H9 (cell line): ENCODE measurements at places on chromosomes 2 and 18. TPM values are rescaled to one million over a fixed set of nuclear protein-coding genes. Genes with fewer than 3 reads are reported as not detected.

DNA sequence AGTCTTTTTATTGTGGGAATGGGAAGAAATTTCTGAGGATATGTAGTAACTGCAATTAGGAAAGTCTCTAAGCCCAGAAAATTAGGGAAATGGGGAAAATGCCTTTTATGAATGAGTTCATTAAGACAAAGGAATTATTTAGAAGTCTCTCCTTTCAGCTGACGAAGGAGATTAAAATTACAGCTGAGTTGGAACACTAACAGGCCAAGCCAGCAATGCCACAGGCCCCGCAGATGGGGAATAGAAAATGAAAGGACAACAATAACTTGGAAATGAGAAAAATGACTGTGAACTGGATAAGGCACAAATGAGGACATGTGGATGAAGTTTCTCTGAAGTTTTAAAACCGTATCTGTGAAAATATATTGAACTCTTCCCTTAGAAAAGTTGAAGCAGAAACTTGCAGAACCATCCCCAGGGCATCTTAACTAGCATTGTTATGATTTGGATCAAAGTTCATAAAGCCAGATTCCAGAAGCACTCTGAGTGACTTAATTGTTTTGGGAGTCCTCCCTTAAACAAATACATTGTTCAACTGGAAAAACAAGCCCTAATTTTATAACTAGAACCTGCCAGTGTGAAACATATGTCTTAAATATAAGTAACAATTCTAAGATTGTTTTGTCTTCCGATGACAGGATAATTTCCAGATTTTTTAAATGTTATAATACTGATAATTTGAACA is 51.3 kb downstream of the C2orf76 start:
- DNase-seq, result no peak

DNA sequence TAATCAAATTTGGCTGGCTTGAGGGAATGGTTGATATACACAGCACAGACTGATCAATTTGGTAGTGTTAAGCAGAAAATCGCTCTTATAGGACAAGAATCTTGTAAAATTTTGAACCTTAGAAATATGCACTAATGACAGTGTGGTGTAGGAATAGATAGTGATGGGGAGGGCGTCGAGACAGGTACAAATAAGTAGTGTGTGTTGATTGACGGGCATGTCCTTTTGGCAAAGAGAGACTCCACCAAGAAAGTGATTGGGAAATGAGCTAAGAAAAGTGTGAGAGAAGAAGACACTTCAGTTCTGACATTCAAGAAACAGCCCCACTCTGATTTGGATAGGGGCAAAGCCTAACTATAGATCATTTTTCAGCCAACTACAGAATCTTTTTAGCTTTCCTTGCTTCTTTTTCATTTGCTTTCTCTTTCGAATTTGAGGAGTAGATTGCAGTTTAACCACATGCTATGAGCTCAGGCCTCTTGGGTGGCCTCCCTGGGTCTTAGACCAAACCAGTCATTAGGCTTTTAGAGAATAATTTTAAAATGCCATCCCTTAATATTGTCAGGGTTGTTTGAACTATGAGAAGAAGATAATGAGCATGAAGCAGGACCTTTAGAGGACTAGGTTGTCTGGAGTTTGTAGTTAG is 127.1 kb downstream of the CERS6 start:
- DNase-seq, result no peak

GRCh38 chr2:177598326-177599138 is 206.0 kb downstream of the AGPS start:
- no peak for DNase-seq

DAPL1 gene
- not detected in 2 replicates for total RNA-seq

DNA sequence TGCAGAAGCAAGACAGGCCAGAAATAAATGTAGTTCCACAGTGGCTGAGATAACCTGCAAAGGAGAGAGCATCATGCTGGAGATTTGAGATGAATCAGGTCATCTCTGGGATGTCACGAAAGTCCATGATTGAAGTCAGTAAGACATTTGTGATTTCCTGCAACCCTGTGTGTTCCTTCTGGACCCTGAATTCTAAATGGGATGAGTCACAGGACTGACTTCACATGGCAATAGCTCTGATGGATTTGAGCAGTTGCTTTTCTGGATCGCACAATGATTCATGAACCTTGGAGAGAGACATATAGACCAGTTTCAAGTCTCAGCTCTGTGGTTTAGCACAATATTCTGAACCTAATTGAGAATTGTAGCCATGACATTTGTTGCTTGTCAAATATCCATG is 102.9 kb downstream of the TSN start:
- DNase-seq, result no peak

SERPINB3 gene
- 1.7 TPM in 2 replicates for total RNA-seq

TMEM17 gene
- 1.3 and 1.5 TPM in 2 replicates for total RNA-seq

DNER gene
- total RNA-seq, result 1.0 and 1.1 TPM in 2 replicates

NMUR1 gene
- total RNA-seq, result 0.13 and 0.20 TPM in 2 replicates

DNA sequence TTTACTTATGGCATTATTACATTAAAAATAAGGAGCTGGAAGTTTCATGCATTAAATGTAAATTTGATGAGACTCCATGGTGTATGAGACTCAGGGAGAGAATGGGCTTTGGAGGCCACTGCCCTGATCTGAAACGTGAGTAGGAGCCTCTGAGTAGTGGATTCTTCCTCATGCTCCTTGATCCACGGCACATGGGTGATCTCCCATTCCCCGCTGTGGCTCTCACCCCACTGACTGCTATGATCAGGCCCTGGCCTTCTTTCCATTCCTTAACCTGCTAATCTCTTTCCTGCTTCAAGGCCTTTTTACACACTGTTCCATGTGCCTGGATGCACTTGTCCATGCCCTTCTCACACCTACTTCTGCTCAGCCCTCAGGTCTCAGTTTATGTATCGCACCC is 68.4 kb downstream of the SMAD7 start:
- DNase-seq, result no peak

GRCh38 chr18:23356915-23357601 is 96.0 kb upstream of the RIOK3 start:
- no peak for DNase-seq
